ENCODE measurements at places on chromosomes 1 and 21.

- peak; percentile 55 for DNase-seq
Measured at GRCh38 chr21:37079211-37079824, 6.3 kb downstream of the TTC3 start.

GRCh38 chr1:2638466-2639115 lies 5.8 kb upstream of the MMEL1 start:
- DNase-seq = no peak

- no peak for DNase-seq
Measured at GRCh38 chr1:91952187-91952586, 3.0 kb downstream of the BRDT start.

DNA sequence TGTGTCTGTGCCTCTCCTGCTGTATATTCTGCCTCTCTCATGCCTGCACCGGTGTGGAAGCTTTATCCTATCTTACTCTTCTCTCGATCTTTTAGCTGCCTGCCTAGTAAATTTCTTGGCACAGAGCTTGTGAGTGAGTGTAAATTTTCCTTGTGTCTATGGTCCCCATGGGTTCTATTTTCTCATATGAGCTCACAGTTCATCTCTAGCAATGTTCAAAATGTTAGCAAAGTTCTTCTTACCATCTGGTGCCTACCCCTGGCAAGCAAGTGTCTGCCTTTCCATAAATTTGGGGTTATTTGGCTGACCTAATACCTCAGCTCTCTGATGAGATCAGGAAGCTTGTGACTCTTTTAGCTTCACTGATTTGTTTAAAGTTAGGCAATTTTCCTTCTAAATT lies 572.1 kb upstream of the BRINP3 start:
- no peak for DNase-seq

DNA sequence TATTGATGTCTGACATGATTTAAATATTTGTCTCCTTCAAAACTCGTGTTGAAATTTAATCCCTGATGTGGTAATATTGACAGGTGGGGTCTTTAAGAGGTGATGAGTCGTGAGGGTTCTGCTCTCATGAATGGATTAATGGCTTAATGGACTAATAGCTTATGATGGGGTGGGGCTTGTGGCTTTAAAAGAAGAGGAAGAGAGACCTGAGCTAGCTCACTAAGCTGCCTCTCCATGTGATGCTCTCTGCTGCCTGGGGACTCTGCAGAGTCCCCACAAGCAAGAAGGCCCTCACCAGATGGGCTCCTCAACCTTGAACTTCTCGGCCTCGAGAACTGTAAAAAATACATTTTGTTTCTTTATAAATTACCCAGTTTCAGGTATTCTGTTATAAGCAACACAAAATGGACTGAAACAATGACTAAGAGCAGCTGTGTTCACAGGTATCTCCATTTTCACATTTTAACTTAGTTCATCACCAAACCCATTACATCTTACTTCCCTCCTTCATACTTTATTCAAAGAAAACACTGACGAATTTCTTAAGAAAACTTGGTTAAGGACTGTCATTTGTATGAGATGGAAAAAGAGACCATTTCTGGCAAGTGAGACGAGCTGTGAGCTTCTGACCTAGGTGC lies 12.1 kb upstream of the AIM2 start:
- DNase-seq = peak; percentile 39

- peak; percentile 42 for DNase-seq
Measured at GRCh38 chr1:204623365-204623893, 62.1 kb downstream of the LRRN2 start.

- no peak for DNase-seq
Measured at GRCh38 chr21:44086636-44087425, 20.4 kb upstream of the PWP2 start.

DNA sequence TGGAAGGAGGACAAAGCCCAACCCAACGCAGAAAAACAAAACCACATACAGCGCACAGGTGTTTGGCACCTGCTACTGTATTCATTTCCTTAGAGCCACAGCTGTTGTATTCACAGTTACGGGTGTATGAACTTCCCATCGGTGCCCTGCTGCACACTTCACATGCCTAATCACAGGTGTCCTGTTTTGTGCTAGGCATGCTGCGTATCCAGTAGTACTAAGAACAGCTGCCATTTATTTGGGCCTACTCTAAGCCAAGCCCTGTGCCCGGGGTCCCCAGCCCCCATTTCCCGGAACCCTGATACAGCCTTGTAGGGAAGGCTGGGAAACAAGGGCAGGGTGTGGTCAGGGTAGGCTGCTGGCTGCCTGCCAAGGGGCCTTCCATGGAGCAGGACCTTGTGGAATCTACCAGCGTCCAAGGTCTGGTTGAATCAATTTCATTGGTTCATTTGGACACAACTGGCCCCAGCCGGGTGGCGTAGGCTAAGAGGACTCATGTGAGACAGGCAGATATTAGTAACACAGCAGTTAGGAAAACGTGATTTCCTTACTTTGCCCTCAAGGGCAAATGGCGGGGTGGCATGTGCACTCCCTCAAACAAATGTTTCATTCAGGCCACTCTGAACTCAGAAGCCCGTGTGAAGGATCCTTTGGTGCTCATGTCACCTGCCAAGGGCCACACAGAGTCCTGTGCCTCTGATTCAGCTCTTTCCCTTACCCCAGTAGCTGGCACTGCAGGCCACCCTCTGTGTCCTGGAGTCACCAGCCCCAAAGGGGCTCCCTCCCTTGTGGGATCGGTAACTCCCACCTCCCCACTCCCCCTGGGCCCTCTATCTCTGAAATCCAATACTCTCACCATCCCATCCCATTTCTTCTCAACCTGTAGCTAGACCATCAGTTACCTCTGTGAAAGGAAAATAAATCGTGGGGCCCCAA lies 986 bp upstream of the RNF186 start:
- no peak for DNase-seq

- no peak for DNase-seq
Measured at GRCh38 chr1:118081387-118081786, 103.6 kb downstream of the SPAG17 start.

DNA sequence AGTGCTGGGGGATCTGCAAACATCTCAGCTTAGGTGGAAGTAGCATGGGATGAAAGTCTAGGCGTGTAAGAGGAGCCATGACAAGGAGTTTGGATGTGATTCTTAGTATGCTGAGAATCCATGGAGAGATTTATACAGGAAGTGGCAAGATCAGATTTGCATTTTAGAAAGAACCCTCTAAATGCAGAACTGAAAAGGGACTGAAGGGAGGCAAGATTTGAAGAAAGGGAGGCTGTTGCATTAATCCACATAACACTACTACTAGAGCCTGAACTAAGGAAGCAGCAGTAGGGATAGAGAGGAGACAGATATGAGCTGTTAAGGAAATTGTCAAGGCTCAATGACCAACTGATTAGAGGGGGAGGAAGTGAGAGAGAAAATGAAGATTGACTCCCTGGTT lies 9.8 kb downstream of the C1orf74 start:
- DNase-seq = peak; percentile 51

DNA sequence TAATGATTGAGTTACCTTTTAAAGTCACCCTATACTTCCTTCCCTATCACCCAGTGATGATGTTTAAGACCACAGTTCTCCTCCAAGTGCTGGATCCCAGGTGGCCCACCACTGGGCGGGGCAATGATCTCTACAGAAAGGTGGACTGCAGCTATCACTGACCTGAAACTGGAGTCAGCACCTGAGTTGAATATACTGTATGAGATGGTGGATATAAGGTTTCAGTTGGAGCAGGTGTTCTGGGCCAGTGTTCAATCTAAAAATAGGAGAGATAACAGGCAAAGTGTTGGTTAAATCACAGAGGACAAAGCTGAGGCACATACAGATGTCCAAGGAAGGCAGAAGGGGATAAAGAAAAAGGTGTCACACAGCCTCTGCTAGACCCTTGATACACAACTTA lies 96.6 kb downstream of the SIPA1L2 start:
- DNase-seq = no peak

DNA sequence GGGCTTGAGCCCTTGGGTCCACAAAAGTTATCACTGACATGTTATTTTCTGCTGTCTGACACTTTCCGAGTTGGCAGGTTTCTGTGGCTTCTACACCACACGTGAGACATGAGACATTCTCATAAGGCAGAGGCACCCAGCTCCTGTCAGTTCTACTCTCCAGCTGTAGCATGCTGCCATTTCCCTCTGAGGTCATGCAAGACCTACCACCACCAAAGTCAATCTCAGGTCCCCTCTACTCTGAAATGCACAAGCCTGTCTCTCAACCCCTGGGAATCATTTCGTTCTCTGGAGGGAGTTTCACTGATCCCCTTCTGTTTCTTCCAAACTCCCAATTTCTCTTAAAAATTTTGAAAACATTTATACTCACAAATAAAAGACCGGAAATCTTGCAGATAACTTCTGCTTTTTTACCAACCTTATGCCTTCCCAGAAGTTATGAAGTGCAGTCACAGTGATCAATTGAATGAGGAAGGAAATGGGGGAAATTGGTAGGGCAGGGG lies 39.5 kb upstream of the CR2 start:
- DNase-seq = peak; percentile 48

DNA sequence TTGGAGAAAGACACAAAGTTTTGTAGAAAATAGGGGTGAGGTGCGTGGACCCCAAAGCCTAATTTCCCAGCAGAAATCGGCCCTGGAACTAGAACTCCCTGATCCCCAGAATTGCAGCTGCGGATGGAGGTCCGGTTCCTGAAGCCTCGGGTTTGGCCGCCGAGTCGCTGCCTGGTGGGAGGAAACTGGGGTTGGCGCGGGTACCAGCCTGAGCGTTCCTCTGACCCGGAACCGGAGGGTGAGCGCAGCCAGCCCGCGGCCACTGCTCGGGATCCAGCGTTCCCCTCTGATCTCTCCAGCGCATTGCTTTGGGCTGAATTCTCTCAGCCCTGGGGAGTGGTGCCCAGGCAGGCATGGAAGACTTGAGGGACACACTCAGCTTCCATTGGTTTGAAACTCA lies 1.6 kb downstream of the ST6GALNAC5 start:
- no peak for DNase-seq

DNA sequence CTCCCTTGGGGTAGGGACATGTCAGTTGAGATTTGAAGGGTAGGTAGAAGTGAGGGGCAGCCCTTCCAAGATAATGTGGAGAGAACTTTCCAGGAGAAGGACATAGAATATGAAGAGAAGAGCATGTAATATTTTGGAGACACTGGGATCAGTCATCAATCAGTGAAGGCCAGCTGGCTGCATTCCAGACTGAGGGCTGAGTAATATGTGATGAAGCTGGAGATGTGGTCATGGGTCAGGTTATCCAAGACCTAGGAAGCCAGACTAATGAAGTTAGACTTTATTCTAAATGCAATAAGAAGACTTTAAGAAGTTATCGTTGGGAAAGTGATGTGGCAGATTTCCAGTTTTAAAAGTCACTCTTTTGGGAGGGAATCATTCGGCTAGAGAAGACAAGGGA lies 262.0 kb downstream of the HMCN1 start:
- no peak for DNase-seq

- DNase-seq = no peak
Measured at GRCh38 chr1:53585129-53585528, 125.9 kb downstream of the DMRTB1 start.

DNA sequence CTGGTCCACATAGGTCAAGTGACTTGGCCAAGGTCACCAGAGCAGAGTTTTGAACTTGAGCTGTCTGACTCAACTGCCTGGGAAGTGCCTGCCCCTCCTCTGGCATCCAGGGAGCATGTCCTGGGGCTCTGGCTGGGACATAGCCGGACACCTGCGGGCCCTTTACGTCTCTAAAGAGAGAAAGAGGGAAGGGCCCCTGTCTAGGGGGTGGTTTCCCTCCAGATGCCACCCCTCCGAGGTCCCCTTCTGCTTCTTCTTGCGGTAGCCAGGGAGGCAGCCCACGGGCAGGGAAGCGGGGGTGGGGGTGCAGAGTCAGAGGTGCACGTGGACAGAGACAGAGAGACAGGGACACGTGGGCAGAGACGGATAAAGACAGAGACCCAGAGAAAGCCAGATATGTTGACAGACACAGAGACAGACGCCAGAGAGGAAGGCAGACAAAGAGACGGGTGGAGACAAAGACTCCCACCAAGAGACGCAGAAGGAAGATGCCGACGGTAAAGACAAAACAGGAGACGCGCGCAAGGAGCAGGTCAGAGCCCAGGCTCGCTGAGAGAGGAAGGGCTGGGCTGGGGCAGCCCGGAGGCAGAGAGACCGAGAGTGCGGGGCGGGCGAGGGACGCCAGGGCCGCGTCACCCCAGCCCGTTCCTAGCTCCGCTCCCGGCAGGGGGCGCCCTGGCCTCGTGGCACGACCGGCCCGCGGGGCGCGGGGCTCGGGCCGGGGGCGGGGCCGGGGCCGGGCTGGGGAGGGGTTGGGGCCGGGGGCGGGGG lies 458 bp upstream of the ALPL start:
- peak; percentile 54 for DNase-seq

- peak; percentile 34 for DNase-seq
Measured at GRCh38 chr1:31715087-31715872, 11.5 kb upstream of the COL16A1 start.

DNA sequence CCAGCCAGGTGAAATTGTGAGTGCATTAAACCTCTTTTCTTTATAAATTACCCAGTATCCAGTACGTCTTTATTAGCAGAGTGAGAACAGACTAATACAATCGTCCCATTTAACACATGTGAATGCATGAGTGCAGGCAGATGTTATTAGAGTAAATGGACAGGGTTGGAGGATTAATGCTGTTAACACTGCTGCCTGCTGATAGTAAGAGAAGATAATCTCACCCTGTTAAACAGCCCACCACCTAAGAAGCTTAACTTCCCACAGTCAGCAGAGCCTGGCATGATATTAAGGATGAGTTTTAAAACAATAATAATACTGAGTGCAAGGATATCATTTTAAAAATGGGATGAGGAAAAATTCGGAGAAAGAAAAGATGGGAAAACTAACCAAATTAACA lies 181.4 kb upstream of the LHX8 start:
- DNase-seq = no peak

DNA sequence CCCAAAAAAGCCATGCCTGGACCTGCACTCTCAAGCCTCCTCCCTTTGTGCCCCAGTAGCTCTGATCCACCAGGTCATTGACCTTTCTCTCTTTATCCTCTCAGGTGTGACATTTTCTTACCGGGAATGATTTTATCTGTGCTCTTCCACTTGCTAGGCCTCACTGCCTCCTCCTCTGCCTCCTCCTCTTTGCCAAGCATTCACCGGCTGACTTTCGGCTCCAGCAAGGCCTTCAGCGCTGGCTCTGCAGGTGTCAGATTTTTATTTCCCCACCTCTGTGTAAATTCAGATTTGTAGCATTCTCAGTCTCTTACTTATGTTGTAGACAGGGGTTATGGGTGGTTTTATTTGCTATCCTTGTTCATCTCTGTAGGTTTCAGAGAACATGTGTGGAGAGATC lies 91.5 kb downstream of the ST6GALNAC5 start:
- no peak for DNase-seq

GRCh38 chr1:164602101-164602422 lies 43.1 kb downstream of the PBX1 start:
- DNase-seq = no peak

- no peak for DNase-seq
Measured at GRCh38 chr21:45011911-45012661, 62.3 kb upstream of the ADARB1 start.

- peak; percentile 62 for DNase-seq
Measured at GRCh38 chr1:248618878-248619277, 16.0 kb downstream of the OR2T11 start.

GRCh38 chr1:232302376-232303221 lies 327.3 kb downstream of the SIPA1L2 start:
- no peak for DNase-seq

- no peak for DNase-seq
Measured at GRCh38 chr1:212684521-212685090, 15.0 kb downstream of the BATF3 start.

- no peak for DNase-seq
Measured at GRCh38 chr1:10866321-10867093, 70.1 kb upstream of the CASZ1 start.

GRCh38 chr1:53430779-53431178 lies 28.4 kb upstream of the DMRTB1 start:
- DNase-seq = no peak

GRCh38 chr1:190708418-190709057 lies 230.9 kb upstream of the BRINP3 start:
- DNase-seq = no peak

- no peak for DNase-seq
Measured at GRCh38 chr1:94385308-94385929, 32.8 kb upstream of the ABCD3 start.
